Effector memory CD4-positive, alpha-beta T cell (primary cell): ENCODE measurements at places on chromosomes 5 and 9.

DNA sequence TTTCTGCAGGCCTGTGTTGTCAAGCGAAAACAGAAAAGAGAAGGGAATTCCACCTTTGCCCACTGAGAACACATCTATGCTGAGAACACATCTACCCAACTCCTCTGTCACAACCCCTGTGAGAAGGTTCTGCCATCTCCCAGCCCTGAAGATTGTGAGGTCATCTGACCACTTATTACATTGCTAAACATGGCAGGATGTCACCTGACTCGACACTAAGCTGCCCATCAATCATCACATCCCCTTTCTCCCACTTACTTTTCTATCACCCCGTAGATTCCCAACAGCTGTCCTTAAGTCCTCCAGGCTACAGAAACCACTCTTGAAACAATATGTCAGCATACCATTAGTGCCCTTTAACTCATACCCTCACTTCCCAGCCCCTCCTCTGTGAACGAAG is 64.2 kb upstream of the PRSS3 start:
- no peak overlapping the region for H3K4me3 ChIP-seq
- H3K4me1 ChIP-seq: no peaks in the 10 kb centered on the region
- no peak overlapping the region for H3K27ac ChIP-seq
- DNase-seq: no peak
- H3K36me3 ChIP-seq: no peaks in the 10 kb centered on the region

DNA sequence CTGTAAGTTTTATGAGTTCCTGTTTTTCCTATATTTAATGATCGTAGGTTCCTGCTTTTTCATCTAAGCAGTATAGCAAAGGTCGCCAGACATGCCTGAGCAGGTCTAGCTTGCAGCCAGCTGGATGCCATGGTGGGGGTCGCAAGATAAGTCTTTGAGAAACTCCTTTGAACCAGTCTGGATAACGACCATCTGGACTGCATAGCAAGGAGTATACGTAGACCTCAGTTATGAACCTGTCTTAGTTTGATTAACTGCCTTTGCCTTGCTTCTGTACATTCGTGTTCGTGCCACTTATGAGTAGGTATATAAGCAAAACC is 8.4 kb upstream of the SPATA31E1 start:
- no peaks in the 10 kb centered on the region for H3K4me1 ChIP-seq
- H3K27me3 ChIP-seq: no peaks in the 10 kb centered on the region
- no peak overlapping the region for H3K4me3 ChIP-seq
- no peak for DNase-seq
- no peak overlapping the region for H3K27ac ChIP-seq
- H3K36me3 ChIP-seq: no peaks in the 10 kb centered on the region

DNA sequence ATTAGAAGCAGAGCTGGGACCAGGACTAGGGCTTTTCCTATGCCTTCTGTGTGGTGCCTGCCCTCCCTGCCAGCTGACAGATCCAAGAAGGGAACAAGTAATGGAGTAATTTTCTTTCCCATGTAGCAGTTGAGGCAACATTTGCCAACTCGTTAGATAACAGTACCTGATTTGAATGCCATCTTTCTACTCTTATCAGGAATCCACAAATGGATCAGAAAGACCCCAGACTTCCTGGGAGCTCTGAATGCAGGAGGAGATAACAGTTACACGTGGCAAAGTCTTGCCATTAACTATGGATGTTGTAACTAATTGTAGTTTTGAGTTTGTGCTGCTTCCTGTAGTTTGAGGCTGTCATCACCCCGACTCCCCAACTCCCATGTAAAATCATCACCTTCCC is 39.2 kb downstream of the RCL1 start:
- no peak overlapping the region for H3K4me3 ChIP-seq
- H3K27me3 ChIP-seq: no peaks in the 10 kb centered on the region
- H3K27ac ChIP-seq: no peak overlapping the region
- DNase-seq: no peak
- no peaks in the 10 kb centered on the region for H3K36me3 ChIP-seq

DNA sequence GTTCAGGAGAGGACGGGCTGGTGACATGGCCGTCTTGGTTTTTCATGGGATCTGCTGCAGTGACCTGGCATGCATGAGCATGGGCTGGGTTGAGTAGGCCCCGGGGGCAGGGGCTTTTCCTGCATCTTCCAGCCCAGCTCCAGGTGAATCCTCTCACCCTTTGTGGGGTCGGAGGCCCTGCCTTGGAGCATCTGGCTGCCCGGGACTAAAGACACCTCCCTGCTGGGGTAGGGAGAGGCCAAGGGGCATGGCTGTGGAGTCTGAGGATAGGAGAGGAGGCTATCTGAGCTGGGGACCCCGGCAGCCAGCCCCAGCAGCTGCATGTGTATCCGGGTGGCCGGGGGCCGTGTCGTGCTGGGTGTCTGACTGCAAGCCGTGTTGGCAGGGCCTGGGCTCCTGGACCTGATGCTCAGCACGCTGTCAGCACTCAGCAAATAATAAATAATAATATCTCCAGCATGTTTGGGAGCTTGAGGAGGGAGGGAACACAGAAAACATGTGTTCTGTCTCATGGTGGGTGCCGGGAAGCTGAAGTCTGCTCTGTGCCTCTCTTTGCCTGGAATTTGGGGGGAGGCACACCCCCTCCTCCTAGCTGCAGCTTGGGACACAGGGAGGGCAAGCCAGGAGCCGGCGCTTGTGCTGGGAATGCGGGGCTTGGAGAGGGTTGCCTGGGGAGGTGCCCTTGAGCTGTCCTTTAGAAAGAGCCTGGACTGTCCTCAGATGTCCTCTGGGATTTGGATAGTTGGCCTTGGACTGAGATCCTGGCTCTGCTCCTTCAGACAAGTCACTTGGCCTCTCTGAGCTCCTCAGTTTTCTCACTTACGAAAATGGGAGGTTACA is 28.4 kb upstream of the PITX1 start:
- no peaks in the 10 kb centered on the region for H3K36me3 ChIP-seq
- H3K4me1 ChIP-seq: no peaks in the 10 kb centered on the region
- DNase-seq: no peak
- peaks cover 4% of the 10 kb centered on the region for H3K27me3 ChIP-seq
- no peak overlapping the region for H3K27ac ChIP-seq

- peak overlapping the region; percentile 70 for H3K4me3 ChIP-seq
- H3K27me3 ChIP-seq: no peaks in the 10 kb centered on the region
- H3K27ac ChIP-seq: peak overlapping the region; percentile 97
These were observed 615 bp downstream of the PSMD5 start for GRCh38 chr9:120841930-120842684.

GRCh38 chr9:31112491-31112890 is 1272.0 kb upstream of the ACO1 start:
- no peak overlapping the region for H3K27ac ChIP-seq
- no peaks in the 10 kb centered on the region for H3K27me3 ChIP-seq
- no peak for DNase-seq
- H3K4me3 ChIP-seq: no peak overlapping the region

- no peaks in the 10 kb centered on the region for H3K27me3 ChIP-seq
- H3K36me3 ChIP-seq: no peaks in the 10 kb centered on the region
- no peaks in the 10 kb centered on the region for H3K4me1 ChIP-seq
- no peak for DNase-seq
- H3K27ac ChIP-seq: no peak overlapping the region
These were observed 32.9 kb upstream of the TRIO start for GRCh38 chr5:14110196-14110595.

GRCh38 chr9:19358701-19359100 is 21.3 kb downstream of the RPS6 start:
- peaks cover 73% of the 10 kb centered on the region for H3K36me3 ChIP-seq
- no peak overlapping the region for H3K4me3 ChIP-seq
- no peak overlapping the region for H3K27ac ChIP-seq
- H3K4me1 ChIP-seq: no peaks in the 10 kb centered on the region

GRCh38 chr5:157925786-157926671 is 67.1 kb upstream of the CLINT1 start:
- H3K4me1 ChIP-seq: no peaks in the 10 kb centered on the region
- H3K27ac ChIP-seq: no peak overlapping the region
- H3K4me3 ChIP-seq: no peak overlapping the region
- no peaks in the 10 kb centered on the region for H3K36me3 ChIP-seq

- H3K4me1 ChIP-seq: no peaks in the 10 kb centered on the region
- no peaks in the 10 kb centered on the region for H3K36me3 ChIP-seq
- H3K27ac ChIP-seq: no peak overlapping the region
- DNase-seq: no peak
These were observed 294.2 kb upstream of the DMRT1 start for GRCh38 chr9:547314-547713.

- no peaks in the 10 kb centered on the region for H3K27me3 ChIP-seq
- DNase-seq: no peak
These were observed 45.7 kb upstream of the CFAP157 start for GRCh38 chr9:127660886-127661741.

DNA sequence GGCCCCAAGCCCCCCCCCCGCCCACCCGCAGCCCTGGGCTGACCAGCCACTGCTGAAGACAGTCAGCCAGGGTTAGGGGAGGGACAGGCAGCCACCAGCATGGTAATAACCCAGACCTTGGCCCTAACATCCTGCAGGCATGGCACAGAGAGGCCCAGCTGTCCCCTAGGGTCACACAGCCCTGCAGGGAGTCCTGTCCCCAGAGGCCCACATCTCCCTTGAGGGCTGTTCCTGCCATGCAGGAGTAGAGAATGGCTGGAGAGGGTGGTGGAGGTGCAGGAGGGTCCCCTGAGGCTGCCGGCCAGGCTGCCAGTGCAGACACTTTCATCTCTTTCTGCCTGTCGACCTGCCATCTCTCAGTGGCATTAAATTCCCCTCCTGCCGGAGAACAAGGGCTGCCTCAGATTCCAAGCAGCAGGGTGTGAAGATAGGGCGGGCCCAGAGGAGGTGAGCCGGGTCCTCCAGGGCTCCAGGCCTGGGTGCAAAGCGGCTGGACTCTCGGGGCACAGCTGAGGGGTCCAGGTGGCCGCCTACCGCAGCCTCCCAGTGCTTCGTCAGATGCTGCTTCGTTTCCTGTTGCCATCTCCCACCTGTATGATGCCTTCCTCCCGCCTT is 40.0 kb downstream of the CXXC5 start:
- H3K27me3 ChIP-seq: no peaks in the 10 kb centered on the region
- no peaks in the 10 kb centered on the region for H3K36me3 ChIP-seq
- no peak overlapping the region for H3K27ac ChIP-seq
- DNase-seq: no peak
- no peak overlapping the region for H3K4me3 ChIP-seq
